B cell (primary cell): ENCODE measurements at places on chromosomes 2 and 18. TPM values are rescaled to one million over a fixed set of nuclear protein-coding genes. Genes with fewer than 3 reads are reported as not detected.

Gene DTYMK
- total RNA-seq = 20.7 and 26.3 TPM in 2 replicates

Gene MEIS1
- total RNA-seq = not detected in 2 replicates

Gene TDRD15
- 1.1 and 1.5 TPM in 2 replicates for total RNA-seq

Gene PJVK
- 4.0 and 7.9 TPM in 2 replicates for total RNA-seq

Gene UCN
- total RNA-seq = 2.7 and 3.6 TPM in 2 replicates

DNA sequence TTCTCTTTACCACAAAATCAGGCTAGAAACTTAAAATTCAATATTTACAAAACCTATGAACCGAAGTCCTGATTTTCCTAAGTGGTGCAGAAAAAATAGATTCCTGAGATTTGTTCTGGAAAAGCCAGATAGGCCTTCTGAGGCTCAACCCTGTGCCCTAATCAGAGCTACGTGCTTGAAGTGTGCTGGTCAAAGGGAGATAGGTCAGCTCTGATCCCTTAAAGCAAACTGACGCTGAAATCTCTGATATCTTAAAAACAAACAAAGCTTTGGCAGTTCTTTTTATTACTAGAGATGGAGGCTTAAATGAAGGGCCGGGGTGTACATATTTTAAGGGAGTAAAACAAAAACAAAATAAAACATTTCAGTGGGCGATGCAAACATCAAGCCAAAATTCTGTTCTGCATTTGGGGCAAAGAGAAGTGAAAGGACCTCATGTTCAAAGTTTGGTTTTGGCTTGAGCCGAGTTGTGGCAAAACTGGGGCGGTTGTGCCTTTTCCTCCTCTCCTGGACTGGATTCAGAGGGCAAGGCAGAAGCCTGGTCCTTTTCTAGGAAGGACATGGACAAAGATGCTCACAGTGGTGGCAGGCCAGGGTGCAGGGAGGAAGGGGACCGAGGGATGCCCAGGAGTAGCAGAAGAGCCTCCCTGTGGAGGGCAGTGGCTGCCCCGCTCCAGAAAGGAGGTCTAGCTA, 295.0 kb downstream of the CDCA7 start:
- no peaks in the 10 kb centered on the region for H3K4me1 ChIP-seq
- no peaks in the 10 kb centered on the region for H3K36me3 ChIP-seq
- no peak for DNase-seq
- no peaks in the 10 kb centered on the region for H3K27me3 ChIP-seq

GRCh38 chr18:29188760-29189159, 1011.8 kb upstream of the CDH2 start:
- H3K4me3 ChIP-seq = no peak overlapping the region
- DNase-seq = no peak
- H3K4me1 ChIP-seq = no peaks in the 10 kb centered on the region
- no peaks in the 10 kb centered on the region for H3K36me3 ChIP-seq

DNA sequence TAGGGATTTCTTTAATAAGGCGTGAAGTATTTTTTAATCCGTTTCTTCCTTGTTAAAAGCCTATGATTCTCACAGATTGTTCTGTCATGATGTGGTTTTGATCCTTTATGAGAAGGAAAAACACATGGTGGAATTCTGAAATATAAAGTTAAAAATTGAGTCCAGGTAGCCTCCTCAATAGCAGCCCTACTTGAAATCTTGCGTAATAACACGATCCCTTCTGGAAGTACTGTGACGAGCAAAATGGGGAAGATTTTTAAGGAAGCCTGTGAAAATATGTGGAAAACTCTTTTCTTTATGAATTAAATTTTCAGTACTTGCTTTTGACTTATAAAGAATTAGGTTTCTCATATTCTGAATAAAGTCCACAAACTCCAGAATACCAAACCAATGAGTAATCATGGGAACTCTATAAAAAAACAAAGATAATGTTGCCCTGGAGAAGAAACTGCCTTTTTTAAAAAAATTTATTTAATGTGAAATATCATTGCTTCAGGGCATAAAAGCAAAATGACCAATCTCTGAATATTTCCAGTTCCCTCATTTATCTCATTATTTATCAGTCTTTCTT, 476.4 kb upstream of the ZEB2 start:
- DNase-seq = no peak
- H3K27me3 ChIP-seq = no peaks in the 10 kb centered on the region
- no peak overlapping the region for H3K27ac ChIP-seq

DNA sequence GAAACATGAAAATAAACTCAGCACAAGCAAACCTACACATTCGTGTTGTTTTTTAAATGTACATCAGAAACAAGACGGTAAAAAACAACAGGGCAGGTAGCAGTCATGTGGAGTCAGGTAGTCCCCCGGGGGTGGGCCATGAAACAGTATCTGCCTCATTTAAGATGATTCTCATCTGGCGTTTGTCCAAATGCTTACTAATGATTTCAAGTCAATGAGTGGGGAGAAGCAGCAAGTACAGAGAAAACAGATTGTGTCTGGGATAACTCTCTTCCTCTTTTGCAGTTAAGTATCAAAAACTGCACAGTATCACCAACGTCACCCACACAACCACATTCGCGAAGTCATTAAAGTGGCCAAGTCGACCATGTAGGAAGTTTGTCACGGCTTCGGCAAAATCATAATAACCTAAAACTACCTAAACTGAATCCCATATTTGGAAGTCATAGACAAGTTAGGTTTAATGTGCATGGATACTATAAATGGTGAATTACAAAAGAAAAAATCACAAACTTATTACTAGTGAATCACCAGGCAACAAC, 1.3 kb downstream of the LAPTM4A start:
- H3K27me3 ChIP-seq = no peaks in the 10 kb centered on the region
- no peaks in the 10 kb centered on the region for H3K36me3 ChIP-seq
- H3K4me3 ChIP-seq = peak overlapping the region; percentile 99
- peak overlapping the region; percentile 88 for H3K27ac ChIP-seq
- peak; percentile 87 for DNase-seq

GRCh38 chr18:58325494-58325893, 281.5 kb downstream of the NEDD4L start:
- H3K27me3 ChIP-seq = no peaks in the 10 kb centered on the region
- peaks cover 6% of the 10 kb centered on the region for H3K36me3 ChIP-seq
- no peak overlapping the region for H3K27ac ChIP-seq
- DNase-seq = no peak
- H3K4me1 ChIP-seq = no peaks in the 10 kb centered on the region

DNA sequence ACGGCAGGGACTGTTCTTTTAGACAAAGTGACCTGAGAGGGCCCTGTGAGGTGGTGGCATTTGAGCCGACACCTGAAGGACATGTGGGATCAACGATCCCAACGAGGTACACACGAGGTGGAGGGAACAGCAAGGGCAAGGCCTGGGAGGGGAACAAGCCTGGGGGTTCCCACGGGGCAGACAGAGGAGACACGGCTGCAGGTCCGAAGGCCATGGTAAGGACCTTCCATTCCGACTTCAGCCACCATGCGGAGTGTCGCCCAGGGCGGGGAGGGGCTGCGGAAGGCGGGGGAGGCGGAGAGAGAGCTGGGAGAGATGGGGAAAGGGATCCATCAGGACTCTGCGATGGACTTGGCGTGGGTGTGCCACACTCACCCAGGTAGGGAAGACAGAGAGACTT, 151.8 kb downstream of the HDAC4 start:
- no peak for DNase-seq
- H3K27ac ChIP-seq = no peak overlapping the region
- no peaks in the 10 kb centered on the region for H3K36me3 ChIP-seq
- peaks cover 23% of the 10 kb centered on the region for H3K4me1 ChIP-seq
- no peak overlapping the region for H3K4me3 ChIP-seq

DNA sequence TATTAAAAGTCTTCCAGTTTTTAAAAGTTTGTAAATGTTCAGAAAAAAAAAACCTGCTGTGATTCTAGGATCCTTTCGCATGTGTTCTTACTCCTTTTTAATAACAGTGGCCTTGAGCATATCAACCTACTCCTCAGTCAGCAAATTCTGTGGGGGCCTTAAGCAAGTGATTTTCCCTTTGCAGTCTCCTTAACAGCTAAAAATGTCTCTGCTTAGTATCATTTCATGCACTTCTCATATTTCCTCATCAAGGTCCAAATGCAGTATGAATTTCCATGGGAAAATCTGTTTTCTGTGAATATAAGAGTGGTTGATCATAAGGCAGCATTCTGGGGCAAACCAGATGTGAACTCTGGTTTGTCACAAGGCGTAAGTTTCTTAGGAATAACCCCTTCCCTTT, 2175.1 kb upstream of the PIK3C3 start:
- H3K4me1 ChIP-seq = no peaks in the 10 kb centered on the region
- no peaks in the 10 kb centered on the region for H3K36me3 ChIP-seq
- no peaks in the 10 kb centered on the region for H3K27me3 ChIP-seq
- DNase-seq = no peak
- H3K4me3 ChIP-seq = no peak overlapping the region

DNA sequence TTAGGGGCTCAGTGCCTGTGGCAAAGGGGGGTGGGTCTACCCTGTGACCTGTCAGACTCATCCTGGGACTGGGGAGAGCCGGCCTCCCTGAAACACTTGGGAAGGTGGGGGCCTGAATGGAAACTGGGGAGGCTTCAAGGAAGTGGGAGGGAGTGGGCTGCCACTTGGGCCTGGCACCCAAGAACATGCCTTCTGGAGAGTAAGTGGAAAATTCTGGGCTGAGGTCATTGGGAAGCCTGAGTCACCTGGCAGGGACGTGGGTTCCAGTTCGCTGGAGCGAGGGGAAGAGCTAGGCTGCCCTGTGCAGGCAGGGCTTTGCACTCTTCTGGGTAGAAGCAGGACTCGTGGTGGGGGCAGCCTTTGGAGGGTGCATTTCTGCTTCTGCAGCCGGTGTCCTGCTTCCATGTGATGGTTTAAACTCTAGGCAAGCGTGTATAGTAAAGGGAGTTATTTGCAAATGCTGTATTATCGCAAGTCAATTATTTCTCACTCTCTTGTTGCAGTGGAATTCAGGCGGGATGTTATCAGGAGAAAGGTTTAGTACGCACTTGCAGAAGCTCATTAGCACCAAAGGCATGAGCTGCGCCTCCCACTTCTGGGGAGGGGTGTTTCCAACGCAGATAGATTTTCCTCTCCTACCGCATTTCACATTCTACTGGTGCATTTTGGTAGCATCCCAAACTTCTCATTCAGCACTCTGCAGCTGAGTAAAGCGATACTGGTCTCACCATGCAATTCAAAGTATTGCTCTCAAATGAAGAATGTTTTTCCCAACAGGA, 3.8 kb downstream of the LRRFIP1 start:
- H3K27me3 ChIP-seq = peaks cover 26% of the 10 kb centered on the region
- H3K27ac ChIP-seq = no peak overlapping the region
- DNase-seq = no peak

- DNase-seq = no peak
- H3K27me3 ChIP-seq = no peaks in the 10 kb centered on the region
- H3K27ac ChIP-seq = no peak overlapping the region
- H3K4me1 ChIP-seq = no peaks in the 10 kb centered on the region
These were observed 42.6 kb upstream of the RAPGEF4 start for GRCh38 chr2:172693037-172693436.

- H3K27ac ChIP-seq = no peak overlapping the region
- no peaks in the 10 kb centered on the region for H3K4me1 ChIP-seq
- no peak for DNase-seq
- H3K27me3 ChIP-seq = no peaks in the 10 kb centered on the region
These were observed 108.1 kb downstream of the NUP35 start for GRCh38 chr2:183232161-183232865.

- no peaks in the 10 kb centered on the region for H3K27me3 ChIP-seq
- H3K36me3 ChIP-seq = peaks cover 3% of the 10 kb centered on the region
- peaks cover 7% of the 10 kb centered on the region for H3K4me1 ChIP-seq
- no peak overlapping the region for H3K4me3 ChIP-seq
- DNase-seq = no peak
- no peak overlapping the region for H3K27ac ChIP-seq
These were observed 26.2 kb downstream of the UNC50 start for GRCh38 chr2:98634406-98635092.

DNA sequence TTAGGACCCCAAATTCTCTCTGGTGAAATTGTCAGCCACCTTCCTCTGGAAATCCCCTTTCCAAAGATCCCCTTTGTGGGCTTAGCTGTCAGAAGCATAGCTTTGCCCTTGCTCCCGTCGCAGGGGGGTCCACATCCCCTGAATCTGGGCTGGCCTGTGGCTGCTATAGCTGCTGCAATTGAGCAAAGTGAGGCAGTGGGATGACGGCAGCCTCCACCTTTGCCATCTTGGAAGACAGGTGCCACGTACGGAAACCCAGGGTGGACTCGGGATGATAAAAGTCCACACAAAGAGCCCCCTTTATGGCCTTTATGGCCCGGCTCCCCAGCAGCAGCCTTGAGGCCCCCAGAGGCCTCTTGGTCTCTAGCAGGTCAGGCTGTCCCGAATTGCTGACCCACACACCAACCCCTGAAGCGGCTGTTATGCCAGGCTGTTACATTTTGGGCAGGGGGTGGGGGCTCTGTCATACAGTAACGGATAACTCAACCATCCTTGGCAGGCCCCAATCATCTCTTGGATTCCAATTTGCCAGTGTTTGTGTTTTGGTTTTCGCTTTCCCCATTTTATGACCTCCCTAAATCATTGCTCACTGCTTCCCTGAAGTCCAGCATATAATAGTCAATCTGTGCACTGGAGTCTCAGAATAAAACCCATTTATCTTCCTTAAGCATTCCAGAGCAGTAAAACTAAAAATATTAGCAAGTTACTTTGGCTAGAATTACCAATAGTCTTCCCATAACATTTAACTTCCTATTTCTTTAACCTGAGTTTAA, 33.2 kb upstream of the ID2 start:
- DNase-seq = no peak
- H3K4me3 ChIP-seq = no peak overlapping the region
- no peaks in the 10 kb centered on the region for H3K27me3 ChIP-seq
- H3K4me1 ChIP-seq = peaks cover 3% of the 10 kb centered on the region

GRCh38 chr2:131148426-131148825, 43.3 kb downstream of the PLEKHB2 start:
- H3K4me1 ChIP-seq = peaks cover 10% of the 10 kb centered on the region
- H3K27ac ChIP-seq = no peak overlapping the region
- H3K27me3 ChIP-seq = no peaks in the 10 kb centered on the region
- H3K36me3 ChIP-seq = peaks cover 46% of the 10 kb centered on the region
- no peak for DNase-seq

DNA sequence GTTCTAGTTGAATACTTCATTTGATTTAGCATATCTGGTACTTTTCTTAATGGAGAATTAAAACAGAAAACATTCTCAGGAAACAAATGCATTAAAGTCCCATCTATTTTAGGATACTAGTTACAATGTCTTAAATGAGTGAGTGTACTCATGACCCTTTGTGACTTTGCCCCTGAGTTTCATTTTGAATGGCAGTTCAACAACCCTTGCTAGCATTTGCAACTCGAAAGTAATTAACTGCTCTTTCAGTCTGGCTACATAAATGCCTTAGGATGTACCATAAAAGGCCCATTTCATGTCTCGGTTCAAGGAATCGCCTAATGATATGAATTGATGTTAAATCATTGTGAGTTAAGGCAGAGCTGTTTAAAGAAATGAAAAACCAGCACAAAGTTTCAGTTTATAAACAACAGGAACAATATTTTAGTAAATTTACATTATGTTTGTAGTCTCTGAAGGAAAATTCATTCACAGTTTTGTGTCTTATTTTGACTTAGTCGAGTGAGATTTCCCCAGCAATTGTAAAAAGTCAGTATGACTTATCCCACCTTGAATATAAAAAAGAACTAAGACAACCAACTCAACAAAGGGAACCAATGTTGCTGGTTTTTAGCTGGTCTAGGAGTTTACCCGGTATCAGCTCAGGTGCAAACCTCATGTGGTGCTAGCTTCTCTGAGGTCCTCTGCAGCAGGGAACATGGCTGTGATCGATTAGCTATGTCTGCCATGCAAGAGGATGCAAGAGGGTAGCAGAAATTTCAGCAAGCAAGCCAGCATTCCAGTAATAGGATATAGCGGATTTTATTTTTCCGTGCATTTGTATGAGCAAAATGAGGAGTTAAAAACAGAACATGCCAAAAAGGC, 386.2 kb downstream of the PTPRM start:
- DNase-seq = no peak
- H3K27me3 ChIP-seq = no peaks in the 10 kb centered on the region
- no peak overlapping the region for H3K4me3 ChIP-seq

GRCh38 chr18:60191926-60192325, 180.6 kb downstream of the MC4R start:
- H3K4me3 ChIP-seq = no peak overlapping the region
- H3K27me3 ChIP-seq = no peaks in the 10 kb centered on the region
- H3K27ac ChIP-seq = no peak overlapping the region
- no peaks in the 10 kb centered on the region for H3K36me3 ChIP-seq
